ENCODE measurements at places on chromosomes 13 and 19. TPM values are rescaled to one million over a fixed set of nuclear protein-coding genes. Genes with fewer than 3 reads are reported as not detected.

PLPPR3 gene
- 3.8 TPM for total RNA-seq

NTN5 gene
- total RNA-seq: 0.79 TPM

TGFBR3L gene
- total RNA-seq: 1.1 TPM

ZNF208 gene
- not detected for total RNA-seq

SAE1 gene
- 238 TPM for total RNA-seq

PSPC1 gene
- 43.3 TPM for total RNA-seq

ABCA7 gene
- 13.5 TPM for total RNA-seq

RASAL3 gene
- not detected for total RNA-seq

ZNF543 gene
- 7.5 TPM for total RNA-seq

MBD3L1 gene
- total RNA-seq: not detected

MICU2 gene
- total RNA-seq: 85.6 TPM

ATP11A gene
- total RNA-seq: 3.6 TPM

CHAF1A gene
- total RNA-seq: 38.1 TPM

ERICH4 gene
- total RNA-seq: not detected

CDC42EP5 gene
- 0.25 TPM for total RNA-seq

RPS28 gene
- total RNA-seq: 179 TPM

CLIP3 gene
- 6.7 TPM for total RNA-seq

MISP gene
- 0.37 TPM for total RNA-seq

PRR20A gene
- not detected for total RNA-seq

MBD3L3 gene
- not detected for total RNA-seq

LYL1 gene
- not detected for total RNA-seq

ZNF85 gene
- 21.9 TPM for total RNA-seq

KIRREL2 gene
- 0.17 TPM for total RNA-seq

PSG6 gene
- total RNA-seq: 0.89 TPM

MAST1 gene
- 0.12 TPM for total RNA-seq

SOX1 gene
- total RNA-seq: not detected

VRK3 gene
- 34.0 TPM for total RNA-seq

ZNF8 gene
- total RNA-seq: 7.1 TPM

PCDH20 gene
- not detected for total RNA-seq

NPAS1 gene
- total RNA-seq: 0.37 TPM

MCEMP1 gene
- total RNA-seq: not detected

CGB2 gene
- 4.2 TPM for total RNA-seq

GAS6 gene
- total RNA-seq: 99.1 TPM

KIR3DL1 gene
- not detected for total RNA-seq

FGF14 gene
- total RNA-seq: not detected

KRI1 gene
- 10.2 TPM for total RNA-seq

C19orf38 gene
- not detected for total RNA-seq

URAD gene
- not detected for total RNA-seq

ZNF43 gene
- total RNA-seq: 8.7 TPM

Data from M059J (cell line).